ENCODE measurements at places on chromosomes 13 and 19. TPM values are rescaled to one million over a fixed set of nuclear protein-coding genes. Genes with fewer than 3 reads are reported as not detected.

LRRC8E gene
- 11.8 TPM for total RNA-seq

PCDH9 gene
- 25.8 TPM for total RNA-seq

DACT3 gene
- not detected for total RNA-seq

KIR2DL1 gene
- total RNA-seq: not detected

AMH gene
- 2.0 TPM for total RNA-seq

LRRC63 gene
- total RNA-seq: not detected

SPART gene
- 28.4 TPM for total RNA-seq

All from placental epithelial cell (primary cell).